HFFc6 (cell line): ENCODE measurements at places on chromosomes 3 and 15. TPM values are rescaled to one million over a fixed set of nuclear protein-coding genes. Genes with fewer than 3 reads are reported as not detected.

- DNase-seq: peak; percentile 82
- no peaks in the 10 kb centered on the region for H3K27me3 ChIP-seq
- H3K36me3 ChIP-seq: peaks cover 11% of the 10 kb centered on the region; the same call in 1 of the 2 replicates
- H3K4me3 ChIP-seq: peak overlapping the region; percentile 71
- H3K27ac ChIP-seq: peak overlapping the region; percentile 91
Observed at GRCh38 chr3:177906126-177906511, 630.1 kb upstream of the KCNMB2 start.

GRCh38 chr3:114213292-114213626, 24.1 kb downstream of the ZNF80 start:
- DNase-seq: peak; percentile 81
- no peaks in the 10 kb centered on the region for H3K4me1 ChIP-seq
- no peak overlapping the region for H3K4me3 ChIP-seq
- no peaks in the 10 kb centered on the region for H3K36me3 ChIP-seq
- H3K27me3 ChIP-seq: peaks cover 16% of the 10 kb centered on the region
- H3K27ac ChIP-seq: no peak overlapping the region

DNA sequence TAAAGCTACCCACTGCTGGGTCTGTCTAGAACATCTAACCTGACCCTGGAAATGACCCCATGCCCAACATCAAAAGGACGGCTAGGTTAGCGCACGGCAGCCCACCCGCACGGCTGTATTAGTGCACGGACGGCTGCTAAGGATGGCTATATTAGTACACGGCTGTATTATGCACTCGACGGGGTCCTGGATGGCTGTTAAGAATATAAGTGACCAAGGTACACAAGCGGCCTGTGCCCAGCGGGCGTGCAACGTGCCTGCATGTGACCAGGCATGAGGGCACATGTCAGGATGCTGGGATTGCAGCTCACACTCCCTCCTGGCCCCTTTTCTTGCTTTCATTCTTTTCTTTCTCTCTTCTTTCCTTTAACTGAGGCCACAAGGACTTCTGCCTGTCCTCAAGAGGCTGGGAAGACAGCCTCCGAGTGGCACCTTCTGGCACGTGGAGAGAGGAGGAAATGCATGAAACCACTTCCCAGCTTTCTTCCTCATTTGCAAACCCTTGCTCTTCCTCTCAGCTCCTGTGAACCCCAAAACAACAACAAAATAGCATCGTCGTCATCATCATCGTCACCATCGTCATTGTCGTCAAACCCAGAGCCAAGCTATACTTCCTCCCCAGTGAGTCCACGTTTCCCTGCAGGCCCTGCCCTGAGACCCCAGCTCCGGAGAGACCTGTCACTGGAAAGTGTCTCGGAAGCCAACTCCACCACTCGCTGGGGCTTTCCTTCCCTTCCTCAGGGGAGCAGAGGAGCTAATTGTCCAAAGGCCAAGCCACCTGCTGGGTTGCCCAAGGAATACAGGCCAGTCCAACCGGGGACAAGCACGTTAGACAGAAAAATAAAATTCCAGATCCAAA, 101.8 kb downstream of the CHSY1 start:
- no peaks in the 10 kb centered on the region; the same call in 1 of the 2 replicates for H3K36me3 ChIP-seq
- no peak for DNase-seq
- H3K4me1 ChIP-seq: no peaks in the 10 kb centered on the region; the same call in 1 of the 2 replicates
- peaks cover 2% of the 10 kb centered on the region; the same call in 1 of the 2 replicates for H3K27me3 ChIP-seq

GRCh38 chr15:79930516-79930915, 33.7 kb upstream of the MTHFS start:
- H3K27ac ChIP-seq: no peak overlapping the region
- no peak overlapping the region for H3K4me3 ChIP-seq
- no peaks in the 10 kb centered on the region for H3K4me1 ChIP-seq
- DNase-seq: no peak

NLGN1 gene
- total RNA-seq: 9.1 to 13.7 TPM (median 11.0 TPM) in 3 replicates

PCOLCE2 gene
- 1.0 to 14.2 TPM (median 1.1 TPM) in 3 replicates for total RNA-seq
